ENCODE measurements at places on chromosomes 12 and 14.
A peak's percentile ranks its signal among the peaks of the same experiment; 100 is the strongest.

DNA sequence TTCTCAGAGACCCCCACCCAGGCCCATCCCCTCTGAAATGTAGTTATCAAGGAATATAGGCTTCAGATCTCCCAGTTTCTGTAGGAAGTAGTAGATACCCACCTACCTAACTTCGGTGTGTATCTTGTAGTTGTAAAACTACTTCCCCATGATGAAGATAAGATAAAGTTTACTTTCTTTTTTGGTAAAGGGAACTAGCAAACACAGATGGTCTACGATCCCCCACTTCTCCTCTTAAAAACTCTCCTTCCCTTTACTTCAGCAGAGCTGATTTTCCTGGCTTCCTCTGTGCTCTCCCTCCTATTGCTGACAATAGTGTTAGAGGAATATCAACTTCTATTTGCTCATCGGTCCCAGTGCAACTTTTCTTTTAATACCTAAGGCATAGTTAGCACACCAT, 395.2 kb downstream of the RPL10L start:
- H3K4me1 ChIP-seq: no peaks in the 10 kb centered on the region
- H3K36me3 ChIP-seq: no peaks in the 10 kb centered on the region
- DNase-seq: no peak
- H3K27me3 ChIP-seq: no peaks in the 10 kb centered on the region
- no peak overlapping the region for H3K27ac ChIP-seq

DNA sequence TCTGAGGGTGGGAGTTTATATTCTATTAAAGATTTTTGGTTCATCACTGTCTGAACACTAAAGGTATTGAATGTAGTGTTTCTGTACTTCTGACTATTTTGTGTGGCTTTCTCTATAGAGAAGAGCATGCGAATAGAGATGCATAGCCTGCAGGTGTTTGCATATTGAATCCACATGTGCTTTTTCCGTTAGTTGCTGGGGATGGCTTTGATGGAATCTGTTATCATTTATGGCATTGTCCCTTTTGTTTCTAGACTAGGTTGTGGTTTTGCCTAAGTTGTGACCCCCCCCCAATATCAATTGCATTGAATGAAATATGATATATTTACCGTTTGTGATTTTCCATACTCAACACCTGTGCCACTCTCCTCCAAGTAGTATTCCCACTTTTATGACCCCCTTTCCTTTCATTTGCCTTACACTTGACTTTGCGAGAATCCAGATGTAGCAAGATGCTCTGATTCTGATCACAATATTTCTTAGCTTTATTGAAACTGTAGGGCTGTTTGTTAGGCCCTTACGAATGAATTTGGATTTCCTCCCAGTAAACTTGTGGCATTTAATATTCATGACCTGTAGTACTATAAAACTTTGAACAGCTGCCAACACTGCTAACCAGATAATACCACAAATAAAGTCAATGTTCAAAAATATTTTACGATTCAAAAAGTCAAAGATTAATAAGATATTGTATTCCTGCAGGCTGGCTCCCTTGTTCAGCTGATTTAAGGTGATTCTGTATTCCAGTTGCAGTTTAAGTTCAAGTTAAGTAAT, 176.4 kb downstream of the TMTC2 start:
- H3K4me3 ChIP-seq: no peak overlapping the region
- no peaks in the 10 kb centered on the region for H3K36me3 ChIP-seq
- H3K4me1 ChIP-seq: peaks cover 25% of the 10 kb centered on the region

DNA sequence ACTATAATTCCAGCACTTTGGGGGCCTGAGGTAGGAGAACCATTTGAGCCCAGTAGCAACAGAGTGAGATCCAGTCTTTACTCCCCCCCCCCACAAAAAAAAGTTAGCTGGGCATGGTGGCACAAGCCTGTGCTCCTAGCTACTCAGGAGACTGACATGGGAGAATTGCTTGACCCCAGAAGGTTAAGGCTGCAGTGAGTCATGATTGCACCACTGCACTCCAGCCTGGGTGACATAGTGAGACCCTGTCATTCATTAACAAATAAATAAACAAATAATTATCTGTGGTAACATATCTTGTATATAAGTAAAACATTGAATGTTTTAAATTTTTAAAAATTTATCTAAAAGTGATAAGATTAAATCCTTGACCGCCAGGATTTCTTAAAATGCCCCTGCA, 4.8 kb downstream of the ENTPD5 start:
- H3K27ac ChIP-seq: no peak overlapping the region
- DNase-seq: peak; percentile 22
- H3K4me3 ChIP-seq: no peak overlapping the region
- no peaks in the 10 kb centered on the region for H3K27me3 ChIP-seq
- peaks cover 5% of the 10 kb centered on the region for H3K36me3 ChIP-seq
- no peaks in the 10 kb centered on the region for H3K4me1 ChIP-seq

- H3K27ac ChIP-seq: no peak overlapping the region
- no peaks in the 10 kb centered on the region for H3K4me1 ChIP-seq
- no peaks in the 10 kb centered on the region for H3K27me3 ChIP-seq
- H3K36me3 ChIP-seq: no peaks in the 10 kb centered on the region
- DNase-seq: no peak
Measured at GRCh38 chr14:29803045-29803444, 124.6 kb downstream of the PRKD1 start.

- H3K4me1 ChIP-seq: no peaks in the 10 kb centered on the region
- no peaks in the 10 kb centered on the region for H3K27me3 ChIP-seq
- H3K27ac ChIP-seq: no peak overlapping the region
- no peaks in the 10 kb centered on the region for H3K36me3 ChIP-seq
- no peak for DNase-seq
Measured at GRCh38 chr14:103543140-103543539, 14.1 kb downstream of the TRMT61A start.
